ENCODE measurements at places on chromosomes 12 and 14.

DNA sequence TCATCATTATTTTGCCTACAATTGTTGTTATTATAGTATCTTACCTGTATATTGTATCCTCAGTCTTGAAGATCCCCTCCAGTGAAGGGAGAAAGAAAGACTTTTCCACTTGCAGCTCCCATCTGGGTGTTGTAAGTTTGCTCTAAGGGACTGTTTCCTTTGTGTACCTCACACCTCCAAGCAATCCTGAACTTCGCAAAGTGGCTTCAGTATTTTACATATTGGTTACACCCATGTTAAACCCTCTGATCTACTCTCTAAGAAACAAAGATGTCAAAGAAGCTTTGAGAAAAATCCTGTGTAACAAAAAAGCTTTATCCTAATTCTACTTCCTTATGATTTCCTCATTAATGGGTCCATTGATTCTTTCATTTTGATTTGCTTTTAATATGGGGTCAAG, 10.1 kb upstream of the OR9K2 start:
- DNase-seq: no peak

- DNase-seq: no peak
These were observed 308.0 kb upstream of the FKBP4 start for GRCh38 chr12:2486796-2487195.

- DNase-seq: no peak
These were observed 76.6 kb downstream of the SSPN start for GRCh38 chr12:26271889-26272492.

- DNase-seq: no peak
These were observed 341.6 kb downstream of the VRK1 start for GRCh38 chr14:97138801-97139200.

GRCh38 chr14:93941293-93941910, 14.3 kb downstream of the FAM181A start:
- DNase-seq: no peak
